Stimulated activated CD4-positive, alpha-beta T cell treated with anti-CD3 and anti-CD28 coated beads, Interleukin-12 subunit alpha, Interleukin-12 subunit beta, amount 100 ng/mL, for 24 hours (primary cell): ENCODE measurements at places on chromosomes 4 and X.

DNA sequence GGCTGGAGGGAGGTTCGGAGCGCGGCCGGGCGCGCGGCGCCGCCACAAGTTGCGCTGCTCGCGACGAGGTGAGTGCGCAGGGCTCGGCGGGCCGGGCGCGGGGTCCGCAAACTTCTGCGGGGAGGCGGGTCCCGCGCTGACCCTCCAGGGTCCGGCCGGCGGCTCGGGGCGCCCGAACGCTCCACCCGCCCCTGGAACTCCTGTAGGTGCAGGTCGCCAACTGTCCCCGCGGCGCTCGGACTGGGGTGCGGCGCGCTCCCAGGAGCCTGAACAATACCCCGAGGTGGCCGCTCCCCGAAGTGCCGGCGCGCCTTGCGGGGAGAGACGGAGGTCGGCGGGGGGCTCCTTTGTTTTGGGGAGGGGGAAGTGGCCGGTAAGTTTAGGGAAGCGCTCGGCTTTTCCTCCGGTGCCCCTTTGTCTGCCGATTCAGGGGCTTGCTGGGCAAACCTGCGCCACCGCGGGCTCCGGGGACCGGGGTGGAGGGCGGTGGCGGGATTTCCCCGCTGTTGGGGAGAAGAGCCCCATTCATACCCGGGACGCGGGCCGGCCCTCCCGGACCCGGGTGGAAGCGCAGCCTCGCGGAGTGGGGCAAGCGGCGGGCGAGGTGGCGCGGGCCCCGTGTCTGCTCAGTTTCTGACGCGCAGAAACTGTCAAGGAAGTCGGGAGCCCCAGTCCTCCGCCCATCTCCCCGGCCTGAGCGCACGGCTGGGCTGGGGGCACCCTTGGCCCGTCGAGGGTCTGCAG is 694 bp downstream of the TBL1X start:
- DNase-seq = no peak

- DNase-seq = no peak
Measured at GRCh38 chr4:35463251-35463952, 780.9 kb downstream of the ARAP2 start.

DNA sequence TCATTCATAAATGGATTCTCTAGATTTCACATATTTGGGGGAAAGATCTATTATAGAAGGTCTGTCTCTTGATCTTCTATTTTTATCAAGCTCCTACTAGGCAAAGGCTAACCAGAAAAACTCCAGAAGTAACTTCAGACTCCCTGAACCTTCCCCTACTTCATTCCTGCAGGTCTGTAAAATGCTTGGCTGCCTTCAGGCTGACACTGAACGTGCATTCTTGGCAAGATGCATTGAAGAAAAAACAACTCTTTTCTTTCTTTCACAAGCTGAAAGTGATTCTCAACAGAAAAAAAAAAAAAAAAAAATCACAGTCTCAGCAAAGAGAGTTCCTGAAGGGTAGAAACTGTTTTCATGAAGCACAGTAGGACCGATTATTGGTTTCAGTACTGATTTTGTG is 12.7 kb downstream of the OPHN1 start:
- DNase-seq = no peak

GRCh38 chr4:145909281-145909715 is 29.3 kb downstream of the ZNF827 start:
- no peak for DNase-seq

- DNase-seq = no peak
Measured at GRCh38 chrX:68881911-68882310, 53.1 kb downstream of the EFNB1 start.

DNA sequence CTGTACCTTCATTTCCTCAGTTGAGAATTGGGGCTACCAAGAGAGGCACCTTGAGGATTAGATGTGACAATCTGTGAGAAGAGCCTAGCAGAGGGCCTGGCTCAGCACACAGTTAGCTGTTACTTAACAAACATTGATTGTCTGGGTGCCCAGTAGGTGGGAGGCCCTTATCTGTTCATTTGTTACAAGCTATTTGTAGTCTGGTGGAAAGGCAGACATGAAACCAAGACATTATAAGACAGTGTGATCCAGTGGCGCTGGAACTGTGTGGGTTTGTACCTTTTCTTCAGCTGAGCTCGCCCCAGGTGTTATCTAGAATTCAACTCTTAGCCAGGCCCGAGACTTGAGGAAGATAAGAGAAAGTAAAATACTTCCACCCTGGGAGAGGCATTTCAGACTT is 16.9 kb downstream of the AKAP4 start:
- no peak for DNase-seq

DNA sequence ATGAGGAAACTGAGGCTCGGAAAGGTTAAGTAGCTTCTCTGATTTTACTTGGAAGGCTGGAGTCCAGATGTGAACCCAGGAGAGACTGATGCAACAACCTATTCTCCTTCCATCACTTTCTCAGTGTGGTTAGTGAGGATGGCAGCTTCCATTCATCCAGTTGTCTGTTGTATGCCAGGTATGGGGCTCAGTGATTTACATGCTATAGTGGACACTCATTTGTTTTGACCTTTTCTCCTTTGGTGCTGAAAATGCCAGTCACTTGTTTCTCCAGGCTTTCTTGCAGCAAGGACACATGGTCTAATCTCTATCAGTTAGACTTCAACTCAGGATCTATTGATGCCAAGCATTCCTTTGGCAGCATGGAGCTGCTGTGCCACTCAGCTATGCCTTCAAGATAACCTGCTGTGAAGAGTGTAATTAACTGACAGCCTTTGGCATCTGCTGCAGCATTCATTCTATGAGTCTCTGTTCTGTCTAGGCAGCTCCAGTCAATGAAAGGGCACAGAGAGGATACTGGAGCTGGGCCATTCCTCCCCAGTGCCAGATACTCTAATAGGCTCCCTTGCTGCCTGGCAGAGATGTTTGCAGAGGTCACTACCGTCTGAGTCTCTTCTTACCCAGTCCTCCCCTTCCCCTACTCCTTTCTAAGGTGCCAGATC is 11.0 kb upstream of the CWH43 start:
- no peak for DNase-seq

GRCh38 chrX:50333308-50333707 is 128.7 kb downstream of the CCNB3 start:
- DNase-seq = no peak

DNA sequence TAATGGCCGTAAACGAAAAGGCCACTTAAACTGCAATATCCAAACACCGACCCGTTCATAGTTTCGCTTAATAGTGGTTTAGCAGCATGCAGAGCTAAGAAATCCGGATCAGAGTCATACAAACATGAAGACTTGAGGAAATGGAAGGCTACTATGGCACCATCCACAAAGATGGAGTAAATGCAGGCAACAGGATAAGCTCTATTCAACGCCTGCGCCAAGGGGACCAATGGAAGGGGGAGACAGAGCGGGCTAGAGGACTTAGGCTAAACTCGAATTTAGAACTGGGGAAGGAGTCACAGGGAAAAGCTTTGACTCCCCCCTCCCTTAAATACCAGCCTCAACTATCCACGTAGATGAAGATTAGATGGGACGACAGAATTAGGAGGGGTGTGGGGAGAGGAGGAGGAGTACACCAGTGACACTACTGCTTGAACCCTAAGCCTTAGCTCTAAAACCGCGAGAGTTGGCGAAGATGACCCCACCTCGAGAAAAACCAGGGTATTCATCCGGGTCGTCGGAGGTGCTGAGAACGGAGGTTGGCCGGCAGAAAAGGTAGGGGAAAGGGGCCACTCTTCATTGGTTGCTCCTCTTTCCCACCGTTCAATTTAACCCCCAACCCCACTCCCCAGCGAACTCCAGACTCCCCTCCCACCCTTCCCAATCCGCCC is 3.5 kb downstream of the HUWE1 start:
- no peak for DNase-seq

DNA sequence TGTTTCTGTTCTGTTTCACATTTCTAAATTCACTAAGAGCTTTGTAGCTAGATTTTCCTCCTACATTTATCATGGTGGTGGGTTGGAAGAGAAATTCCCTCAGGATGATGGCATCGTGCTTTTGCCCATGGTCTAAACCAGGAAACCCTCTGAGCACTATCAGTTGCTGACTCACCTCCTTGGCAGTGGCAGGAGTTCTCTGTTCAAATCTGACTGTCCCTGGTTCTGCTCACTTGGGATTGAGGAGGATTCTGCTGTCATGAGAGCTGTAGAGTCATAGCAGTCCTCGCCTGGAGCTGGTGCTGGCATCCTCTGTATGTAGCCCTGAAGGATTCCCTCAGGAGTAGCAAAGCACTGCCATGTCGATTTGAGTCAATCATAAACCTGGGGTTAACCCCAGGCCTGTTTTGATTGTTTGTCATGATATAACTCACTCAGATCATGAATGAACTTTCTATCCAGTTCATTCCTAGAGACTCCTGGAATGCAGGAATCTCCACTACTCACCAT is 9.4 kb downstream of the TEX13A start:
- DNase-seq = no peak

- DNase-seq = no peak
Measured at GRCh38 chr4:1964443-1964842, 44.3 kb downstream of the NELFA start.

DNA sequence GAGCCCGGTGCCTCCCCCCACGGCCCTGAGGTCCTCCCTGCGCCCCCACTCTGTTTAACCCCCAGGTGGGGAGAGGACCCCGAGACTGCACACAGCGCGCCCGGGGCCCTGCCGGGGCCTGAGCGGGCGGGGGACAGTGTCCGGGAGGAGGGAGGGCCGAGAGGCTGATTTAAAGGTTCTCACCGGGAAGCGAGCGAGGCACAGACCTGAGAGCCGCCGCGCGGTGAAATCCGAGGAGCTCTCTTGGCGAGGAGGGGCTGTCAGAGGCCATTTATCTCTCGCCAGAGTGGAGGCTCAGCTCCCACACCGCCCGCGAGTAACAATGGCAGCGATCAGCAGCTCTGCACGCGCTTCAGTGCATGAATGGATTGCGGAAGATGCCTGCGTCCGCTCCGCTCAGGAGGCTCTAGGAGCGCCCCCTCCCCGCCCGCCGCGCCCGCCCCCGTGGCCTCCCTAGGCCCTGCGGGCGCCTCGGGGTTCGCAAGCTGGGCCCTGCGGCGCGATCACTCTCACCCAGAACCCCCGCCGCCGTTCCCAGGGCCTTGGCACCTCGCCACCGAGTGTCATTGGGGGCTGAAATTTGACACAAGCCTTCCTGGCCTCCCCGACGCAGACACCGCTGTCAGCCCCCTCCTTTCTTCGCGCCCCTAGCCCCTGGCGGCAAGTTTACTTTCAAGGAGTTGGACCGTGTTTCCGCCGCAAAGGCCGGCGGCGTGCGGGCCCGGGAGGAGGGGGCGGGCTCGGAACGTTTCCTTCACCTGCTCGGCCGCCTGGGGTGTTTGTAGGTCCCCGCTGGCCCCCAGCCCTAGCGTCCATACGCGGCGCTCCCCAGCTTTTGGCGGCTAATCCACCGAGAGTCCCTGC is 48.7 kb upstream of the BCOR start:
- no peak for DNase-seq

DNA sequence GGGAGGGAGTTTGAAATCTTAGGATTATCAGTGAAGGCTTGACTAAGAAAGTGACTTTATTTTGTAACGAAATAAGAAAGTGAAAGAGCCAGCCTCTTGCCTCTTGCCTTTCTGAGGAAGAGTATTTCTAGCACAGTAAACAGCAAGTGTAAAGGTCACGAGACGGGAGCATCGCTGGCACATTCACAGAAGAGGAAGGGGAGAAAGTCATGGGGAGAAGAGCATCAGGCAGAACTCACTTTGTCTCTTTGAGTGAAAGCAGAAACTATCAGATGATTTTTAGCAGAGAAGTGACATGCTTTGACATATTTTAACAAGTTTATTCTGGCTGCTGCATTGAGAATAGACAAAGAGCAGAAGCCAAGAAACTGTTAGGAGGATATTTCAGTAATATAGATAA is 313.8 kb downstream of the CAMK2D start:
- no peak for DNase-seq

DNA sequence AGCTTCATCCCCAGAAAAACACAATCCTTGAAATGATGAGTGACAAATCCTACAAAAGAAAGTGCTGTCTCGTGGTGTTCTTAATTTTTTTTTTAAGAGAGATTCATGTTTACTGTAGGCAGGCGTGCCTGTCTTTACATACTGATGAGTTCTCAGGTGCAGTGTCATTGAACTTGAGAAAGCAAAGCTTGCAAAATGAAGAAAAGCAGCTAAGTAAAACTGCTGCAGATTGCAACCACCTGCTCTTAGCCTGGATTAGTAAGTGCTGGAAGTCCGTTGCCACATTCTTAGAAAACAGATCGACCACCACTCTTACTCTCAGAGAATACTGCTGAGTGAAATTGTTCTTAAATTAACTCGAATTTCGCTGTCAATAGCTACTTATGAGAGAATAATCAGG is 854.6 kb downstream of the TRIML1 start:
- no peak for DNase-seq

DNA sequence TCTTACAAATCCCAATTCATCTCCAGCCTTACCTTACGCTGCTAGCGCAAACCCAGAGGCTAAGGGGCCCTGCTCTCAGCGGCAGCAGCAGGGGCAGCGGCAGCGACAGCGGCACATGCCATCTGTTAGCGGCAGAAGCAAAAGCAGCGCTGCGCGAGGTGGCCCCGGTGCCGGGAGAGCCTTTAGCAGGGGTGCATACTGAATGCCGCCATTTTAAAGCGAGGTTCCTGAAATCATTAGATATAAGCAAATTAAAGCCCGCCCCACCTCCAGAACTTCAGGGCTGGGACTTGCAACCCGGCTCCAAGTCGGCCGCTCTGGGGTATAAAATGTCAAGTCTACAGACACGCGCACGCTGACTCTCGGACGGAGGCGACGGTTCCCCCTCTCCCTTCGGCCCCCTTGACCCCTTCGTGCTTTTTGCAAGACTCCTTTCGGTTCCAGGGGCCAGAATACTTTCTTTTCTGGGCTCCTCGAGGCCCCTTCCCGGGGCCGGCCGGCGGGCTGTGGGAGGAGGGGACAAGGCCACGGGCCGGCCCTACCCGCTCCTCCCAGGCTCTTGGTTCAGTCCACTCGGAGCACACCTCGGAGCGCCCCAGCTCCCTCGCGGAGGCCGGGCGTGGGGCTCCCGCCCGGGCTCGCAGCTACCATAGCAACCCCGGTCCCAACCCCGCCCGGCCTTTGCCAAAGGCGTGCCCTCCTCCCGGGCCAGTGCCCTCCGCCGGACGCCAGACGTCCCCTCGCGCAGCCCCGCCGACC is at the start of gene MBNL3:
Gene MBNL3, minus strand, starts transcription at position 220 of the 759 bp plus-strand sequence. CDS start 49,427 bp downstream, outside the sequence.
- DNase-seq = peak; percentile 27

GRCh38 chrX:72351606-72352334 is 46.1 kb upstream of the CITED1 start:
- DNase-seq = no peak

DNA sequence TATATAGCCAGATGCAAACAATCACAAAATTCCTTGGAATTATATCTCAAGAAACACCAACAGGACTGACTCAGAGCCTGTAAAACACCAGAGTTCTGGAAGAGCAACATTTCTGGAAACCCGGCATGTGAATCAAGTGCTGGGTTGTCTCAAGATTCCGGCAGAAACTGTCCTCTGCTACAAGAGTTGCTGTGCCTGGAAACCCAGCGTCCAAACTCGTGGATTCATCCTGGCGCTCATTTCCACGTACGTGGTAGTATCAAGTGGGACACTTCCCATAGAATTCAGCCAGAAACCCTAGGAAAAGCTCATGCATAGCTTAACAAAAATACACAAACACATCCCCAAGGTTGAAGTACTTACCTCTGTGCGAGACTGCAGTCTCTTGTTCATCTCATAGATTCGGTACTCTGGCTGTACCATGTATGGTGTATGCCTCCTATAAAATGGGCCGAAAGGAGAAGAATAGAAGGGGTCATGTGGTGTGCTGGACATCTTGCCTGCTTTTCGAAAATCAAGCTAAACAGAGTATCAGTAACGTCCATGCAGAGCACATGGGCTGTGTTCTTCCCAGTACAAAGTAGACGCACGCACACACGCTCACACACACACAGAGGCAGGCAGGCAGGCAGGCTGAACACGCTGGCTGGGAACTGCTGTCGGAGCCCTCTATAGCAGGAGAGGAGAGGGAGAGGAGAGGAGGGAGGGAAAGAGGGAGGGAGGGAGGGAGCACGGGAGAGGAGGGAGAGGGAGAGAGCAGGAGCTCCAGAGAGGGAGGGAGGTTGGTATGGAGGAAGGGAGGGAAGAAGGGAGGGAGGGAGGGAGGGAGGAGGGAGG is at the start of gene LDB2:
Gene LDB2, minus strand, starts transcription at position 655 of the 837 bp plus-strand sequence.
- DNase-seq = no peak
